Stimulated activated CD4-positive, alpha-beta T cell treated with anti-CD3 and anti-CD28 coated beads, Interleukin-15, amount 100 ng/mL, for 48 hours (primary cell): ENCODE measurements at places on chromosomes 4 and X.

DNA sequence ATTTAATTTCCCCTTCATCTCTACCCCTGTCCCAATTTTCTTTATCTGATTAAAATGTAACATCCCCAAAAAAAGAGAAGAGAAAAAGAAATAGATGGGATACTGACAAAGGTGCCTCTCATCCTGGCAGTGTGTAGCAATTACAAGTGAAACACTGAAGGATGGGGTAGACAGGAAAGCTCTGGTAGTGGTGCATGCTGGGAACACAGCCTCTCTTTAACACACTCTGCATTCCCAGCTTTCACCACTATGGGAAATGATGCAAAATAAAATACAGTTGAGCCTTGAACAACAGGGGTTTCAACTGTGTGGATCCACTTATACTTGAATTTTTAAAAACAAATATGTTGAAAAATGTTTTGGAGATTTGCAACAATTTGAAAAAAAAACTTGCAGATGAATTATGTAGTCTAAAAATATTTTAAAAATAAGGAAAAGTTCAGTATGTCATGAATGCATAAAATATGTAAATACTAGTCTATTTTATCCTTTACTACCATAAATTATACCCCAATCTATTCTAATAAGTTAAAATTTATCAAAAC lies 239.2 kb upstream of the DDX53 start:
- no peak for DNase-seq

- DNase-seq: no peak
Observed at GRCh38 chr4:18670034-18670433, 648.5 kb upstream of the LCORL start.

- no peak for DNase-seq
Observed at GRCh38 chrX:63993936-63994335, 208.9 kb upstream of the ARHGEF9 start.

- DNase-seq: no peak
Observed at GRCh38 chr4:47562297-47562696, 77.2 kb downstream of the ATP10D start.

GRCh38 chr4:110454441-110454840 lies 21.5 kb upstream of the ENPEP start:
- DNase-seq: no peak

- DNase-seq: no peak
Observed at GRCh38 chrX:140733766-140734342, 24.3 kb downstream of the LINC00632 start.

DNA sequence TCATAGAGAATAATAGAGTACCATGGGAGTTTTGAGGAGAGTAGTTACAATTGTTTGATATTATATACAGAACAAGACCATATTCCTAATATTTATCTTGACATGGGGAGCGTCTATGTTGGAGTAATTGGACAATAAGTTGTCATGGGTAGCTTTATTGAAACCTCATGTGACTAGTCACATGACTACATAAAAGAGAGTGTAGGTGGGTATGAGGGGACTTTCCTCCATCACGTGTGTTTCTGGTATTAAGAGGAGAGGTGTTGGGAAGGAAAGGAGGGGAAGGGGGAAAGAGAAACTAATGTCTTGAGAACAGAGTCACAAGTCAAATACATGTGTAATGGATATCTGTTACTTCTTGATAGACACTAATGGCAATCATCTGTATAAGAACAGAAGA lies 33.1 kb downstream of the PDLIM5 start:
- DNase-seq: no peak

DNA sequence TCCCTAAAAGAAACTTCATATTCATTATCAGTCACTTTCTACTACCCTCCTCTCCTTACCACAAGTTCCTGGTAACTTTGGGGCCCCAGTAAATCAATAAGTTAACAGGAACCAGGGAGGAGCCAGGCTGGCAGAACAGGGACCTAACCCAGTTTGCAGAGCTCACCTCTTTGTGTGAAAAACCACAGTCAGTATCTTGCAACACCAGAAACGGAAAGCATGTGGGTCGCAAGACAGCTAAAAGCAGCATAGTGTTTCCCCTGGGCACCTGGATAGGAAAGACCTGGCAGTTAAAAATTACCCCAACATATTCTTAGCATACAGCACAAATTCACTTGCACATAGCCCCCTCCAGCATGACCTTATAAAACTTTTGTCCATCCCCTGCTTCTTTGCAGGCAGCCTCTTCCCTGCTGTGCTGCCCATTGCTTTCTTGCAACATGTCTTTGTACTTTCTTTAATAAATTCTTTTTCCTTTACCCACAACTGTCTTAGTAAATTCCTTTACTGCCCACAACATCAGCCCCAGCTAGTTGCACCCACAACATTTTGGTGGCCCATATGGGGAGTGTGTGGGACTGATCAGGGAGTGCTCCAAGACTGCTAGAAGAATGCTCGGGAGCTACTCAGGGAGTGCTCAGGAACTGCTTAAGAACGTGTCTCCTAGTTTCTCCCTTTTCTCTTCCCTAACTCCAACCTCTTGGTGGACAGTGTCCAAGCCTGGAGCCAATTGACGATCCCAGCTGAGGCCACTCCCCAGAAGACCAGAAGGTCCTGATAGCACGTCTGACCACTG lies 83.4 kb downstream of the MSN start:
- no peak for DNase-seq

DNA sequence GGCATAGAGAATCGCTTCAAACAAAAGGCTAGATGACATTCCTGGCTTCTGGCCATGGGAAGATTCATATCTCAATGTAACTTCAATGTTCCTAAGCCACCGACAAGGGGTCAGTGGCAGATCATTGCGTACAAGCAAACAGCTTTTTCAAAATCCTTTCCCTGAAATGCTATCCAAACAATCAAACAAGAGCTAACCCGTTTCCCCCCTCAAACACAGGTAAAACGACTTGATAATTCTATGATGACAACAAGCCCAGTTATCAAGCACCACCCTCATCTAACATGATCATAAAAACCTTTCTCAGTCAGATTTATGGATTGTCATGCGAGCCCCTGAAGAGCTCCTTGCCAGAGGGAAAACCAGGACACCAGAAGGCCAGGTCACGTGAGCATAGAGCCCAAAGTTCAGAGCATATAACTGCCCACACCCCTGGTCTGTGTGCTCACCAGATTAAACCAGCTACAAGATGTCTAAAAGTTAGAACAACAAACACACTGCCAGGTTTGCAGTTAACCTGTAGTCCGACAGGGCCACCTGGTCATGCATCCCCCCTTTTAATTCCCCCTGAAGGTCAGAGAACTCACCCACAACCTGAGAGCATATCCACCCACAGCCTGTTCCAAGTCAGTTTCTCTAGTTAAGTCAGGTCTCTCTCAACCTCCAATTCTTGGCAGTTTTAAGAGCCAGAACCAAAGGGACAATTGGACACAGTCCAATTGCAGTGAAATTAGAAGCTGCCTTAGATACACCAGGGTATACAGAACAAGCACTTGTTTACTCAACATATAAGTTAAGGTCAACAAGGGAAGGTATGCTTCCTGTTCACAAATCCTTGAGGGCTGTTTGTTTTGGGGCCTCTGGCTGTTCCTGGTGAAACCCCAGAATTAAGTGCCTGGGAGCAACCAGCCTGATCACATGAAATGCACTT lies 248.1 kb upstream of the PPARGC1A start:
- DNase-seq: no peak

DNA sequence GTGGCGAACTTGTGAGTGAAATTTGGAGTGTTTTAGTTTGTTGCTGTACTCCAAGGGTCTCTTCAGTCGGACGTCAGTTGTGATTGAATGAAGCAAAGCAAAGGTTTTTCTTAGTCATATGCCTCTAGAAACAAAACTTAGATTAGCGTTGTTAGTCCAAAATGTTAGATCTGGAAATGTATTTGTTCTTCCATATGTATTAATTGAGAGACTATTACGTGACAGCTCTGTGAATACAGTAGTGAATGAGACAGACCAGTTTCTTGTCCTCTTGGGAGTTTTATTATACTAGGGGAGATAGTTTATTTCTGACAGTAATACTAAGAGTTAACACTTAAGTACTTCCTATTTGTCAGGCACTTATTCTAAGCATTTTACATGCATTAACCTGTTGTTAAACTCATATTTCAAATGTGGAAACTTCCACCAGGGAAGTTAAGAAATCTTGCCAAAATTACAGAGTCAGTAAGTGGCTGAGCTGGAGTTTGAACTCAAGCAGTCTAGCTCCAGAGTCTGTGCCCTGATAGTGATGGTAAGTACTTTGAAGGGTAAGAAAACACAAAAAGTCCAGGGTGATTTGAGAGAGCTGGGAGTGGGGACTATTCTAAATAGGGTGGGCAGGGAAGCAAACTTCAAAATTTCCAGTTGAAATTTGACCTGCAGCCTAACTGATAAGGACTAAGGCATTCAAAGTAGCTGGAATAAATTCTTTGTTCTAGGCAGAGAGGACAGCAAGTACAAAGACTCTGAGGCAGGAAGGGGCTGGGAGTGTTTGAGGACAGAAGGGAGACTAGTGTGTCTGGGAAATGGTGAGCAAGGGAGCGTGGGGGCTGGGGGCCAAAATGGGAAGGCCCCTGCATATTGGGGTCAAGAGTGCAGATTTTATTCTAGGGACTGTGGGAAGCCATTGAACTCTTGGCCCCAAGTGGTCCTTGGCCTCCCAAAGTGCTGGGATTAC lies 17.0 kb downstream of the ADD1 start:
- DNase-seq: no peak
